ENCODE measurements at places on chromosomes 11 and 22.
A peak's percentile ranks its signal among the peaks of the same experiment; 100 is the strongest.

GRCh38 chr11:130243816-130244215 is 70.9 kb downstream of the ZBTB44 start:
- DNase-seq = no peak

GRCh38 chr11:102318469-102318868 is 1.2 kb downstream of the BIRC3 start:
- DNase-seq = peak; percentile 26

- DNase-seq = no peak
Measured at GRCh38 chr22:37209140-37209845, 3.0 kb downstream of the SSTR3 start.

DNA sequence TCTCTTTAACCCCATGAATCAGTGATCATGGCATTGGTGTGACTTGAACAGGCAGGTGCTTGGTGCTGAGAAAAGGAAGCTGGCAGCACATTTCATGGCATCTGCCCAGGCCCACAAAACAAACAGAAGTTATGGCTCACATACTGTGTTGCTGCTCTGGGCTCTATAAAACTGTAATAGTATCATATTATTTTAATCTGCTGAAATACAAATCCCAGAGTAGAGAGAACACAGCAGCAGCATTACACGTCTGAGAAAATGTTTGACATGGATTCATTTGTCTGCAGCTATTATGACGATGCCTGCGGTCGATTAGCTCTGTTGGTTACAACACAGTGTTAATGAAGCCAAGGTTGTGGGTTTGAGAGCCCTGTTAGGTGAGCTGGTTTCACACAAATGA is 80.8 kb downstream of the ALX4 start:
- no peak for DNase-seq

DNA sequence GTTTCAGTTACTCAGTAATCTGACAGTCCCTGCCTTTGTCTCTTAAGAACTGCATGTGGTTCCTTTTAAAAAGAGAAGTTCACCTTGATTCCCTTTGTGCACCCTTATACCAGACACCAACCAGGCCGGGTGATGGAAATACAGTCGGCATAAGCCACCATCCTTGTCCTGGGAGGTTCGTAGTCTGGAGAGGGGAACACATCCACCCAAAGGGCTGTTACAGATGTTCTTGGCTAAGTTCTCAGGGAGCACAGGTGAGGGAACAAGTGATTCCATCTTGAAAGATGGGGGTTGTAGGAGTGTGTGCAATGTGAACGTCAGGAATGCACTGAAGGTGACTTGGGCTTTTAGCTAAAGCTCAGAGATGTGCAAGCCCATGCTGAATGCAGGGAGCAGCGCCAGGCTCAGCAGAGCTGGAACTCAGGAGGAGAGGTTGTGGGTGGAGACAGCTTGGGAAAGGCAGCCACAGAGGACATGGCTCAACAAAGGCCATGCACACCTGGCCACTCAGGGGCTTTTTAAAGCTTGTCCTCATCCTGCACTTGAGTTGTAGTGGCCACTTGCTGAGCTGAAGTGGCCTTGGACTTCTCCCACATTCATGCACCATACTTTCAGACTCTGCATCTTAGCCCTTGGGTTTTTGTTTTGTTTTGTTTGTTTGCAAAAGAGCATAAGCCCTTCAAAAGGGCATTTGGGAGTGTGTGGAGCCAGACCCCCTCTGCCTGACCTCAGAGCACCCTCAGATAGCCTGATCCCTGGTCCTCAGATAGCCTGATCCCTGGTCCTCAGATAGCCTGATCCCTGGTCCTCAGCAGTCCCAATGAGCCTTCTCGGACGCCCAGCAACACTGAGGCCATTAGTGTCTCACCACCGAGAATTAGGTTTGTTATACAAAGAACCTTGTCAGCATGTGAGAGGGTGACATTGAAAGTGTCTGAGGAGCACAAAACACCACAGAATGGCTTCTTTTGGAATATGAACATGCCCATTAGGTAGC is 12.7 kb upstream of the TMA7B start:
- DNase-seq = no peak
